Activated CD8-positive, alpha-beta memory T cell treated with anti-CD3 and anti-CD28 coated beads for 1 hour (primary cell): ENCODE measurements at places on chromosomes 11 and 22.

DNA sequence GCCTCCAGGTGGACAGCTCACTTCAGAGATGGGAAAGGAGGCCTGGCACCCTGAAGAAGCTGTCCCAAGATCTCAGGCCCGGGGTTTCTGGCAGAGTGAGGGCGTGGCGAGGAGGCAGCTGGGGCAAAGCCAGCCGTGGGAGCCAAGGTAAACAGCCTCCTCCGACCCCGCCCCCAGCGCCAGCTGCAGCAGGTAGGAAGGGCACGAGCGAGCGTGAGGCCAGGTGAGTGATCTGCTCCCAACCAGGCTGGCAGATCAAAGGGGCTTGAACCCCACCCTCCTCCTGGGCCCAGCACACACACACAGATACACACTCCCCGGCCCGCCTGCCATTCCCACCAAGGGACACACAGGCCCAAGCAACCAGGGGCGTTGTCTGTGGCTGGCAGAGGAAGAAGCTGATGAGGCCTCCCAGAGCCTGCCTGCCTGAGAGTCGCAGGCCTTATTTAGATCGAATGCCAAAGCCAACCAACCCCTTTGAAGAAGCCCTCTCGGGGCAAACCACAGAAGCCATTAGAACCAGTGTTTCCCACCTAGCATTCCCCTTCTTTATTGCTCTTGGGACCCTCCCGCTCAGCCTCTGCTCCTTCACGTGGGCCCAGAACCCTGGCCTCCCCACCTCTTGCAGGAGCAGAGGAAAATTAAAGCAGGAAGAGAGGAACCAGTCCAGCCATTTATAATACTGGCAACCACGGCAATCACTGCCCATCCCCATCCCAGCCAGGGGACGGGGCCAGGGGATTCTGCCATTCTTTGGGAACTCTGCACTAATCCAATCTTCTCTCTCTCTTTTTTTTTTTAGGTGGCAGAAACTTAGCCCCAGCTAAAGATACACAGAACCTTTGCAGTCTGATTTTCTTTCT, 5.0 kb downstream of the PDGFB start:
- no peak for DNase-seq

DNA sequence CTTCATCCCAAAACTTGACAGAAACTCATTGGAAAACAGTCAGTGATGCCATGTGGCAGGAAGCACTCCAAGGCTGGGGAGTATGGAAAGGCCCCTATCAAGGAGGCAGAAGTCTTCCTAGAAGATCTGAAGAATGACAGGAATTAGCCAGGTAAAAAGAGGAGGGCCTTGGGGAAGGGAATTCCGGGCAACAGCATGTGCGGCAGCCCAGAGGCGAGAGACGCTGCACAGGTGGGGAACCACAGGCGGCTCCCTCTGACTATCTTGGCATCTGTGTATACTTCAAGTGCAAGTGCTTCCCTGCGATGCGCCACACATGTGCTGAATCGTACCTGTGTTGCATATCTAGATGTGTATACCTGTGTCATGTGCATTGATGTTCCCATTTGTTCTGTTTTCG, 12.7 kb downstream of the PDE2A start:
- DNase-seq: no peak

DNA sequence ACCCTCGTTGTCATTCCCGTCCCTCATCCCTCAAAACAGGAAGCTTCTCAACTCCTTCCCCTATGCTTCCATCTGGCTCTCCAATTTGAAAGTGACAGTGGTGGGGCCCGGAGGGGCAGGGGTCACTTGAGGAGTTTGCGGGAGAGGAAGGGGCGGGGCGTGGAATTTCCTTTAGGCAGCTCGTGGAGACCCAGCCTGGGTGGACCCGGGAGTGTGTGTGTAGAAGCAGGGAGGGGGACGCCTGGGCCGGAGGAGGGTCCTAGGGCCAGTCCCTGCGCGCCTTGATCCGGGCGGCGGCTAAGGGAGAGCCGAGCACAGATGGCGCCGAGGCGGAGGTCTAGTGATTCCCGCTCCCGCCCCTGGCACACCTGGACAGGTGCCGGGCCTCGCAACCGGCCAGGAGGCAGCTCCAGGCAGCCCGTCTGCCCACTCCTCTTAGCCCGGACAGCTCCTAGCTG, 7.8 kb upstream of the PAX6 start:
- DNase-seq: no peak

DNA sequence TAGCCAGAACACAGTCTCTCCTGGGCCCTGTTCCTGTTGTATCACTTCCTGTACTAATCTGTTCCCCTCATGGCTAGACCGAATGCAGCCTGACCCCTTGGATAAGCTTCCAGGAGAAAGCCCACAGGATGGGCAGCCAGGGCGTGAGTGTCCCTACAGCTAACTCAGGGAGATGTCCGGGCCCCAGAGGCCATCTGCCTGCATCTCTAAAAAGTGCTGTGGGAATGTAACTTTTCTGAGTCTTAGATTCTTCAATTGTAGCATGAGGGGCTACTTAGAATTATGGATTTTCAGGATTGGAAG, 7.7 kb upstream of the MALAT1 start:
- no peak for DNase-seq
